Mesenchymal stem cell (in vitro differentiated cells and primary cell): ENCODE measurements at places on chromosomes 16 and 17.

GRCh38 chr16:3651461-3652372 lies 2.8 kb upstream of the DNASE1 start:
- DNase-seq, result no peak

- no peak for DNase-seq
These were observed 5.8 kb downstream of the P2RX5 start for GRCh38 chr17:3690094-3690715.

GRCh38 chr17:31434727-31435050 lies 43.2 kb downstream of the RAB11FIP4 start:
- no peak for DNase-seq

- no peak for DNase-seq
These were observed 173.8 kb downstream of the C16orf78 start for GRCh38 chr16:49547448-49547847.

DNA sequence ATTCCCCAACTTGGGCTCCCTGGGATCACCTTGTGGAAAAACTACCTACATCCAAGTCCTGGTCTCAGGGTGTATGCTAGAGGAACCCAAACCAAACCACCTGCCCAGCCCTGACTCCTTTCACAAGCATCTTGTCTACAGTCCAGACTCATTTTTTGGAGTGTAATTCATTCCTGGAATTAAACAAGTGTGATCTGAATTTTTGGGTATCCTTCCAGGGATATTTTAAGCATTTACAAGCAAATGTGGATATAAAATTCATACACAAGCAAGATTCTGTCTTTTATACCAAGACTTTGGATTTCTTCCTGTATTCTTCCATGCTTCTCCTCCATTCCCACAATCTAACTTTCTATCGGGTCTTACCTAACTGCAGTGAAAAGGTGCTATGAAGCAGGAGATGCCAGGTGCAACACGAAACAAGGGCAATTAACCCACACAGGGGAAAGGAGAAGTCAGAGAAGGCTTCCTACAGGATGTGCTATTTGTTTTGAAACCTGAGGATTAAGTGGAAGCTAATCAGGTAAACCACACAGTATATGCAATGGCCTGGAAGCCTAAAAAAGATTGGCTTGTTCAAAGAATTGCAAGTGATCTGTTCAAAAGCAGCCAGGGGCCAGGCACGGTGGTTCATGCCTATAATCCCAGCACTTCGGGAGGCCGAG lies 417.2 kb upstream of the C16orf82 start:
- no peak for DNase-seq

- no peak for DNase-seq
These were observed 315.5 kb upstream of the CDH5 start for GRCh38 chr16:66050991-66051390.

DNA sequence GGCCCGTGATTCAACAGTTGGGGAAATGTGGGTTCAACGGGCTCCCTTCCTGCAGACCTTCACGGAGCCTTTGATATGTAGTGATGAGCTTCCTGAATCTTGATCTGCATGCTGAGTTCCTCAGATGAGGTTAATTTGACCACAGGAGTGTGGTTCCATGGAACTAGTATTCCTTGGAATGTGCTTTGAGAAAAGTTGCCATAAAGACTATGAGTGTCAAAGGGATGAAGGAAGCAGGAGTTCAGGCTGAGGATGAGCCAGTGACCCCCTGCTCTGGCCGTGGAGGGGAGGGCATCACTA lies 229.2 kb downstream of the MSI2 start:
- DNase-seq, result no peak

- DNase-seq, result no peak
These were observed 2.0 kb downstream of the C16orf86 start for GRCh38 chr16:67668495-67669157.

GRCh38 chr17:78131172-78132083 lies 857 bp downstream of the TMC8 start:
- no peak for DNase-seq
